ENCODE measurements at places on chromosomes 6 and 20.
A peak's percentile ranks its signal among the peaks of the same experiment; 100 is the strongest.

DNA sequence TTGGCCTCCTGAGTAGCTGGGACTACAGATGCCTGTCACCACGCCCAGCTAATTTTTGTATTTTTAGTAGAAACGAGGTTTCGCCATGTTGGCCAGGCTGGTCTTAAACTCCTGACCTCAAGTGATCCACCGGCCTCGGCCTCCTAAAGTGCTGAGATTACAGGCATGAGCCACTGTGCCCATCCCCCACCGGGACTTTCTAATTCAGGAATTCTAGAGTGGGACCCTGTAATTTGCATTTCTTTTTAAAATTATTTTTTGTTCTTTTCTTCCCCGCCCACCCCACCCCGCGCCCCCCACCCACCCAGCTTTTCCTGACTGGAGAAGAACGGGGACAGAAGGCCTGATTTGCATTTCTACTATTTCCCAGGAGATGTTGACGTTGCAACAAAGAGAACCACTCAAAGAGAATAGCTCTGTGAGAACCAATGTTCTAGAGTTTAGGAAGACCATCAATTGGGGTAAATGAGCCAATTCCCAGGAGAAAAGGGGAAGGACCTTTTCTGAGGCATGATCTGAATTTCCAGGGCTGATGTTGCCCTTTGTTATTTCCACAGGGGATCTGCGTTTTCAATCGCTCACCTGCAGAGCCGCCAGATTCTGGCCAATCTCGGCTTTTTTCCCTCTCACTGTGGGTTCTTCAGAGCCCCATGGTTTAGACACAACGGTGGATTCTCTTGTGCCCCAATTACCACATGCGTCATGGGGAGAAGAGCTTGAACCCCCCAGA, 33.2 kb upstream of the TFAP2C start:
- no peak for ATAC-seq

GRCh38 chr6:4693173-4693970, 82.8 kb upstream of the CDYL start:
- ATAC-seq: no peak

DNA sequence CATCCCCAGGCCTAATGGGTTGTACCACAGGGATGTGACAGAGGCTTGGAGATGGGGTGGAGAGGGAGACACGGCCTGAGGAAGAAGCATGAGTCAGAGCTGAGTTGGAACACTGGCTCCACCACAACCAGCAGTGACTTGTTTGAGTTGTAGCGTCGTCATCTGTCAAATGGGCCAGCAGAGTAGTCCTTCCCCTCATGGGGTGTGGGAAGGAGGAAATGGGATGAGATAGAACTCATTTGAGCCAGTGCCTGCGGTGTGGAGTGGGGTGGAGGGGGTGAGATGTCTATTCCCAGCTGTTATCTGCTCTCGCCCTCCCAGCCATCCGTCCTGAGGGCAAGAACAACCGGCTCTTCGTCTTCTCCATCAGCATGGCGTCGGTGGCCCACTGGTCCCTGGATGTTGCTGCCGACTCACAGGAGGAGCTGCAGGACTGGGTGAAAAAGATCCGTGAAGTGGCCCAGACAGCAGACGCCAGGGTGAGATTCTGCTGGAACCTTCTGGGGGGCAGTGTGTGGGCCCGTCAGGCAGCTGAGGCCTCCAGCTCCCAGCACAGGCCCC, 32.5 kb downstream of the PLCG1 start:
- no peak for ATAC-seq

DNA sequence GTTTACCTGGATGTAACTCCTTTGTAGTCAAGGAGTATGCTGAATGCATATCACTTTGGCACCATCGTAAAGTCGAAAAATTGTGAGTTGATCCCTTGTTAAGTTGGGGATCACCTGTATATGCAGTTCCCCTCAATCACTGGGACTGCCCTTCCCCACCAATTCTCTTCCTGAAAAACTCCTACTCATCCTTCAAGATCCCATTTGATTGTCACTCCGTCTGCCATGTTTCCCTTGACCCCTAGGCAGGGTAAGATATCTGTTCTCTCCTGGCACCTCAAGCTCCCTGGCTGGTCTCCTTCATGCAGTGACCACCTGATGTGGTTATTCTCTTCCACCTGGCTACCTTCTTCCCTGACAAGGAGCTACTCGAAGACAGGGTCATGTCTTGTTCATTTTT, 10.0 kb upstream of the NOL4L start:
- no peak for ATAC-seq

DNA sequence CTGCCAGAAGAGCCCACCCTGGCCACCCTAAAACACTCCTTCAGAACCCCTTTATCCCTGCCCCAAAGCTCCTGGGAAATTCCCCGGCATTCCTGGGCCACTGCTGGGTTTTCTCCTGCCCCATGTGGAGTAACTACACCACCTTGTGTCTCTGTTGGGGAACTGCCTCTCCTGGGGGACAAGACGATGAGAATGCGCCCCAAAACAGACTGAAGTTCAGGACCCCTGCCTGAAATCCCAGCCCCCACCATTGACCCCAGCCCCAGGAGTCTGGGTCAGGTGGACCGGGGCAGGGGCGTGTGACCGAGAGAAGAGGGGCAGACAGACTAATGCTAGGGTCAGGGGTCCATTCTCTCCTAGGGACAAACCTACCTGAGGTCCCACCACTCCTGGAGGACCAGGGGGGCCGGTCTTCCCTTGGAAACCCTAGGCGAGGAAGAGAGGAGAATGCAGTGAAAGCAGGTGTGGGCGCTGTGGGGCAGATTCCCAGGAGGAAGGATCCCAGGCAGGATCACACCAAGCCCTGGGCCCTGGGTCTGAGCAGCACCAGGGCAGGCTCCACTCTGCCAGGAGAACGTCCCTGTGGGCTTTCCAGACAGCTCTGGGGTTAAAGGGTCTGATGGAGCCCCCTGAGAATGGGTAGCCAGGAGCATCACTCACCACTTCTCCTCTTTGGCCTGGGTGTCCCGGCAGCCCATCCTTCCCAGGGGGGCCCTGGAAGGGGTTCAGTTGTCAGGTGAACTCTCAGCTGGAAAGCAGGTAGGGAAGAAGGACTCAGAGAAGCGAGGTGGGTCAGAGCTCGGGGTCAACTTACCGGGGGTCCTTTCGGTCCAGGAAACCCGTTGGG, 19.4 kb downstream of the COL11A2 start:
- ATAC-seq: no peak

- ATAC-seq: no peak
Measured at GRCh38 chr6:32239462-32239861, 15.6 kb upstream of the NOTCH4 start.

DNA sequence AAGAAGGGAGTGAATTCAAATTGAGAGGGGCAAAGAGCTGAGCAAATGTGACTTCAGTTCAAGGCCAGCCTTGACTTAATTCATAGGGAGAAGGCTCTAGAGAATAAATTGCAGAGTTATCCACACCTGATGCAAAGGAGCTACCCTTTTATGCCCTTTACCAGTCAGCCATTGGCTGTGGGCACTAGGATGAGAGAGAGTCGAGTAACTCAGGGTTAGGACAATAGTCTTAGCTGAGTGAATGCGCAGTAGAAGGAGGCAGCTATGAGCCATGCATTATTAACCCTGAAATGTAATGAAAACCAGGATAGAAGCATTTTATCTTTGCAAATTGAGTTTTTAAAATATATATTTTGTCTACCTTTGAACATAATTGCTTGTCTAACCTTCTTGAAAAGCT, 63.0 kb upstream of the TINAG start:
- ATAC-seq: no peak

GRCh38 chr6:125078602-125079321, 74.8 kb upstream of the TPD52L1 start:
- no peak for ATAC-seq

DNA sequence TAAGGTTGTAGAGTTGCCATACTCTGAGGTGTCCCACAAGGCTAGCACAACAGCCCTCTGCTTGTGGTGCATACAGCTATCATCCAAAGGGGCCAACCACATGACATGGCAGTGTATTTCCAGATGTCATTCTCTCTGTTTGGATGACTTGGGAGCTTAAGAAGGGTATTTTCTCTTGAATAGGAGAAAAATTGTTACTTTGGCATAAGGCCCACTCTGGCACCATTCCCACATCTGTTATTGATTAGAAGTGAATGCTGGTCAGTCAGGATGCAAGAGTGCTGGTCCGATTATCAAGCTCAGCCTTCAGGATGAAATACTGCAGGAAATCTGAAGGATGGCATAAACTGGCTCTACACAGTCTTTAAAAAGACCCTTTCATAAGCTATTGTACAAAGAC, 83.6 kb upstream of the C20orf144 start:
- ATAC-seq: no peak

DNA sequence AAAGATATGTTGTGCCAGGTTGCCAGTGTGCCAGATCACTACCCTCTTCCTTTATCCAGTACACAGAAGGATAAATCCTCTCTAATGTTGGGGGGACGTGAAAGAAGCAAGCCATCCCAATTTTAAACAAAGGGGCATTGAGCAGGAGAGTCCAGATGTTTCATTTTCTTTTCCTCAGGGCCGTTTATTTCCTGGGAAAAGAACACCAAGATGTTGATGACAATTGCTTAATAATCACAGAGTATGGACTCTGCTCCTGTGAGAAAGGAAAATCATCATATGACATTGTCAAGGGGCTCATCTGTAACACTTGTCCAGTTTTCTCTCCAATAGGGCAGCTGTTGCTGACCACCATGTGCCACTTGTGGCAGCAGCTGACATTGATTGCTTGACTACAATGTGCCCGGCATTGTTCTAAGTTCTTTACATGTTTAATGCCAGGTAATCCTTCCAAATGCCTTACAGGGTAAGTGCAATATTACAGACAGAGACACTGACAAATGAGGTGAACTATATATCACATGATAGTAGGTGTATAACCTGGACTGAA, 161.4 kb downstream of the CD109 start:
- ATAC-seq: no peak

- peak; percentile 7 for ATAC-seq
Measured at GRCh38 chr20:63652192-63652980, 838 bp downstream of the STMN3 start.

DNA sequence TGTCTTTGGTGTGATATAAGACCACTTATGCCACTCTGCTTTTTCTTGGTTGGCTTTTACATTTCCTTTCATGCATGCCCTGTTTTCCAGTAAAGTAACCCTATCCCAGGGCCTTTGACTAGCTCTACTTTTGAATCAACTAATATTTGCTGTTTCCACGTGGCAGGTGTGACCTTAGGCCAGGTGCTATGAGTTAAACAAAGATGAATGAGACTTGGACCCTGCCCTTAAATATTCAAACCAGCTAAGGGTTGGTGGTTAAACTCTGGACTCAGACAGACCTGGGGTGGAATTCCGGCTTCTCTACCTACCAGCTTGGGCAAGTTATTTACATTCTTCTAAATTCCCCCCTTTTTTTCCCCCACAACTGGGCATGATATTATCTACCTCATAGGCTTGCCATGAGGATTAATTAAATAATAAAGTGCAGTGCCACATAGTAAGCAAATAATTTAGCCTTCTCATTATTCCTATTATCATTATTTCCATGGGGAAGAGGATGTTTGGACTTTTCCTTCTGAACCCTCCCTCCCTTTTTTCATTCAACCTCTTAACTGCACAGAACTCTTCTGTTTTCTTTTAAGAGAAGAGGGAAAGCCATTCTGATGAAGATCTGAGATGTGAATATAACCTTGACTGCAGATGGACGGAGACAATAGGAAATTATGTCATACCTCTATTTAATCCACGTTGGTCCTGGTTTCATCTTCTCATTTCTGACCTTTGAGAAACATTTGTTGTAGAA, 143.6 kb upstream of the TNFAIP3 start:
- ATAC-seq: no peak

- ATAC-seq: no peak
Measured at GRCh38 chr6:54404791-54405190, 96.5 kb downstream of the TINAG start.
